ENCODE measurements at places on chromosomes 1 and 21.

GRCh38 chr1:217067642-217068041 is 344.4 kb upstream of the ESRRG start:
- no peak for DNase-seq

DNA sequence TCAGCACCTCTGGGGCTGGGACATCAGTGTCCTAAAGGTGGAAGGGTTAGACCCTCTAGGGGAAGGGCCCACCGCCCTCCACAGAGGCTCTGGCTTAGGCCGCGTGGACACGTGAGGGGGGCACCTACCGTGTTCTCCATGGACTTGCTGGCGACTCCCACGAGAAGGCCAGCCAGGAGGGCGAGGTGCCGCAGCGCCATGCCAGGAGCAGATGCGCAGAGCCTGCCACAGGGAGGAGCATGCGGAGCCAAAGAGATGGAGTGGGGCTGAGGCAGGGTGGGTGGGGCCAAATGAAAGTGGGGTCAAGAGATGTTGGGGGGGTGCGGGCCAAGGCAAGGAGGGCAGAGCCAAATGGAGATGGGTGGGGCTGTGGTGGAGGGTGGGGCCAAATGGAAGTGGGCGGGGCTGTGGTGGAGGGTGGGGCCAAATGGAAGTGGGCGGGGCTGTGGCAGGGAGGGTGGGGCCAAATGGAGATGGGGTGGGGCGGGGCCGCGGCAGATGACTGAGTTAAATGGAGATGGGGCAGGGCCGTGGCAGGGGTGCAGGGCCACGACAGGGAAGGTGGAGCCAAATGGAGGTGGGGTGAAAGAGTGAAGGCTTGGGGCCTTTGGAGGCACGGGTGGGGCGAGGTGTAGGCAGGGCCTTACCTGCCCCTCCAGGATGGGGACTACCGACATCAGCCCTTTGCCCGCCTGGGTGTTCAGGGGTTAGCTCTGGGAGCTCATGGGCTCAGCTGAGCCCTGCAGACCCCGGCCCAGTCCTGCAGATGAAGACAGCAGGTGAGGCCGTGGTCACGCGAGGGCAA is 17.4 kb upstream of the RNF223 start:
- no peak for DNase-seq

DNA sequence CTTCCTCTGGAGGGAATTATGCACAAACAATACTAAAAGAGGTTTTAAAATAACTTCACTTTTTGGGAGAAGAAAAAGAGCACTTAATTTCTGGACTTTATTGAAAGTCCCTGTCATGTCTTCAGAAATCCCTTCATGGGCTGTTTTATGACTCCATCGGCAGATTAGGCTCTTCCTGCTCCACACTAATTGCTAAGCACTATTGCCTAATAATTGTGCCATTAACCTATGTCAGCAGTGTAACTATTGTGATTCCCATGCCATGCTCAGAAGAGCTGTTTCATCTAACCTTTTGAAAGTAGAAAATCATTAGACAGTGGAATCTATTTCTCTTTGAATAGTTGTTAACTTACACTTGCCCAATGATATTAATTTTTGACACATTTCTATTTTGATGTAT is 489.3 kb upstream of the RUNX1 start:
- no peak for DNase-seq

- no peak for DNase-seq
These were observed 26.1 kb downstream of the CACNA1S start for GRCh38 chr1:201085902-201086735.

DNA sequence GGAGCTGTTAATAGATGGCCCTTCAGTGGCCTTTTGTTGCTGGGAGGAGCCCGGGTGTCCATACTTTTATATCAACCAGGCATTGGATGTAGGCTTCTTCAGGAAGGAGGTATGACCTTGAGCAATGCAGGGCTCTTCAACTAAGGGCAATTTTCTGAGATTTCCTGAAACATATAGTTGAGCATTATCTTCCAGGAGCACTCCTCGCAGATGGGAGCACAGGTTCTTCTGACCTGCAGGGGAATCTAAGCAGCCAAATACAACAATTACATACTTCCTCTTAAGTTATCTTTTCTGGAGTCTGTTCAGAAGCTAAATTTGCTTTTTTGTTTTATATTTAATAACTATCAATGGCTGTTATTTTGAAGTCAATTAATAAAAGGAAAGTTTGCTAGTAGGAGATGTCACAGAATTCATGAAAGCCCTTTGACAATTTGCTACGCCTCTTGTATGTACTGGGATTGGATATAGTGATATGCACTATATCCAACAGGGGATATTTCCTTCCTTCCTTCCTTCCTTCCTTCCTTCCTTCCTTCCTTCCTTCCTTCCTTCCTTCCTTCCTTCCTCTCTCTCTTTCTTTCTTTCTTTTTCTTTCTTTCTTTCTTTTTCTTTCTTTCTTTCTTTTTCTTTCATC is 422.6 kb upstream of the NEGR1 start:
- no peak for DNase-seq

DNA sequence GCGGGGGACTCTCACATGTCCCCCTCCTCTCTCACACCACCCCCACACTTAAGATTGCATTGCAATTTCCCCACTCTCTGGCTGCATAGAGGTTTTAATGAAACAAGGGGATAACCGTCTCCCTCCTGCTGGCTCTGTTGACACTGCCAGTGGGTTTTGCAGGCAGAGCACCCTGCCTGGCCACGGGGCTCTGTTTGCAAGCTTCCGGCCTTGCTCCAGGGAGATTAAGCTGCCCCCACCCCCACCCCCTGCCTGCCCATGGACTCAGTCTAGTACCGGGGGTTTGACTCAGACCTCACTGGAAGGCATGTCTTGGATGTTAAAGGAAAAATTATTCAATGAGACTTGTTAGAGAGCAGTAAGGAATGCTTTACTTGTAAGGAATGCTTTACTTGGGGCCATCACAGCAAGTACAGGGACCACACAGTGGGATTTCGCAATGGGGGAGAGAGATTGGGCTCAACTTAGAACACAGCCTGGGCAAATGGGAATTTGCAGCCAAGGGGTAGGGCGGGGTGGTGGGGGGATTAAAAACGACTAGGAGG is 101.0 kb downstream of the AJAP1 start:
- DNase-seq: no peak

DNA sequence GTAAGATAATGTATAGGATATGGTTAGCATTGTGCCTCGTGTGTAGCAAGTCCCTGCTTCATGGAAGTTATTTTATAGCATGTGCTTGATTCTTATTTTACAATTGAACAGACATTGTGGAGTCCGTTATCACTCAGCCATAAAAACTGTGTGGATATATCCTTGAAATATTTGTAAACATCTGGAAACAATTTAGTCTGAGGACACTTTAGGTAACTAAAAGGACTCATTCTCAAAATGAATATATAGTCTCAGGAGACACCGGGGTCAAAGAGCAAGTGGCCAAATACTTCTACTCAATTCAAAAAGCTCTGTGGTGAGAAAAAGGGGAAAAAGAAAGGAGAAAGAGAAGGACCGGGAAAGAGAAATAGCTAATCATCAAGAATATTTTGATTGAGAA is 23.7 kb downstream of the PRRX1 start:
- DNase-seq: no peak

All from activated CD4-positive, alpha-beta T cell treated with anti-CD3 and anti-CD28 coated beads, Interleukin-2, amount 50 U/mL, for 24 hours (primary cell).